Pons (tissue), 1 donor: ENCODE measurements at places on chromosomes 2 and 18.
A peak's percentile ranks its signal among the peaks of the same experiment; 100 is the strongest.

DNA sequence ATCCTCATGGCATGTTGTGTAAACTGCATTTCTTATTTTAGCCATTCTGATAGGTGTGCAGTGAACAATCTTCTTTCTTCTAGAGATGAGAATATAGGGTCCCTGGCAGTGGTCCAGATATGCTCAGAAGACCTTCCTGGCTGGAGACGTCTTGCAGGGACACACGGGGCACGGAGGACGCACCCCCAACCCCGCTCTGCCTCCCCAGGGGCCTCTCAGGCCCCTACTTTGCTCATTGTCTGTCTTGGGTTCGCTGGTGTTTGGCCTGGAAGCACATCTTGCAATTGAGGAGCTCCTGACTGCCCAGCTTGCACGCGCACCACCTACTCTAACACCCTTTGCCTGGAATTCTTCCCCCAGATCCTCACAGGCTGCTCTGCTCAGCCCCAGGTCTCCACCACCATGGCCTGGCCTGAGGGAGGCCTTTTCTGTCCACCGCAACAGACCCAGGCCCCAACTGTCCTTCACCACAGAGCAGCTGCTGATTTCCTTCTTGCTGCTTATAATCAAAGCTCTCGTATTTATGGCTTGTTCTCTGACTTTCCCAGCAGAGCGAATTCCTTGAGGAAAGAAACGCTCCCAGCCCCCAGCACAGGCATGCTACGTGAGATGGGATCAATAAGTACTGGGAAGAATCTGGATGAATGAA, 295.9 kb upstream of the HDAC4 start:
- DNase-seq, result no peak

DNA sequence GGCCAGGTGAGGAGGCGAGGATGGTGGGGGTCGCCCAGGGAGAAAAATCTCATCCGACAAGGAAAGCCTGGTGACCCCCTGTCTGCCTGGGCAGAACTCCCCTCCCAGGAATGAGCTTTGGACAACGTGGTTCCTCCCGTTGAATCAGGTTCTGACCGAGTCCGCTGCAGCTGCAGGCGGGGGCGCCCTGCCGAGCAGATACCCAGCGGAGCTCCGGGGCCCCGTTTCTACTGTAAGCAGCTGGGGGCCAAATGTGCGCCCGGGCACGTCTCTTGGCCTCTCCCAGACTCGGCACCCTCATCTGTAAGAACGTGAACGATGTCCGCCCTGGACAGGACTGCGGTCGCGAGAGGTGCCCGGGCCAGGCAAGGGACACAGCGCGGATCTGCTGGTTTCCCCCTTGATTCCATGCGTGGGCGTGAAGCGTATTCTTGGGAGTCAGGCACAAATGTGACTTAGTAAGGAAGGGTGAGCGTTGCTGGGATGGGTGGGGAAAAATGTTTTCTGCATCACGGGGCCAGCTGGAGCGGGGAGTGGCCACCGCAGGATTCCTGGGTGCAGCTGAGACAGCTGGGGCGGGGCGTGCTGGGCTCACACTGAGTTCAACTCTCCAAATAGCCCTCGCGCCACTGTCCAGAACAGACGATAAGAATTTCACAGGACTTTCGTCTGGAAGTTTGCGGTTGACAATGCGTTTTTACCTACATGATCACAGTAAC, 20.2 kb upstream of the TUBB6 start:
- DNase-seq, result no peak

GRCh38 chr2:238847841-238848690, at the start of gene TWIST2:
TSS of gene TWIST2 (plus strand) at chr2:238848085. CDS start at chr2:238848216, 131 bp downstream.
- peak; percentile 38 for DNase-seq

- DNase-seq, result peak; percentile 58
Observed at GRCh38 chr2:98731041-98731893, at the start of gene MGAT4A. TSS of gene MGAT4A (minus strand) at chr2:98731132. CDS start at chr2:98726332, 4,800 bp downstream.

DNA sequence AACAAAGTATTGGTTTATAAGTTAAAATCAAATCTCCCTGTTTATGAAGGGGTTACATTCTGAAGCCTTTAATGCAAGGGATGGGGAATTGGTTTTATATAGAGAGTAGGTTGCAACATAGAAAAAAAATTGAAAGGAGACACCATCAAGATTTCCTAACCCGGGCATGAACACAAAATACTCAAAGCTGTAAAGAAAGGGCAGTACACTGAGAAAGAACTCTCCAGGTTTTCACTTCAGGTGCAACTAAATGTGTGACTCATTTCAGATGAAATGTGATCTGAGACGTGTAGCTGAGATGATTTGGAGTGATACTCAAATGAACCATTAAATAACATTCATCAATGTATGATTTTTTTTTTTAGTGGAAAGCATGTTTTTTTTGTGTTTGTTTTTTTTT, 43.6 kb downstream of the SANBR start:
- no peak for DNase-seq
